Caki2 (cell line): ENCODE measurements at places on chromosomes 2 and 18.

GRCh38 chr2:177532567-177532966 is 140.0 kb downstream of the AGPS start:
- no peak for DNase-seq

DNA sequence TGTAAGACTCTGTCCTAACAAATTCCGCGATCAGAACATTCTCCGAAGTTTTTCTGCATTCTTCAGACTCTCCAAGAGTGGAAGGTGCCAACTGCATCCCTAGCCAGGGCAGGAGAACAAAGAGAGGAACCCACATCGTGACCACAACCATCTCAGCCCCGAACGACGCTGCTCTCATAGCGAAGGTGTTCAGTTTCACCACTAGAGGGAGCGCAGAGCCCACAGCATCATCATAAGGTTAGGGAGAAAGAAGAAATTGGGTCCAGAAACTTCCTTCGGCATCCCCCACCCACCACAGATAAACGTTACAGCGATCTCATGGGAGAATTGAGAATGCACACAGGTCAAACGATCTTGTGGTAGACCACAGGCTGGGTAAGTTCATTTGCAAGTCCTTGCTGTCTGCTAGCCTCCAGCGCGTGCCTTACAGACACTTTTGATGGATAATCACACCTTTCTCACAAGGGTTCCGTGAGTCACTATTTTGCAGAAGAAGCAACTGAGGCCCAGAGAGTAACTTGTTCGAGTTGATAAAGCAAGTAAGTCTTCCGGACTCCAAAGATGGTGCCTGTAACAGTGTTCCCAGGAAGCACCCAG is 53.7 kb upstream of the ARL4C start:
- DNase-seq, result peak; percentile 67

- DNase-seq, result peak; percentile 41
Measured at GRCh38 chr2:191637182-191638078, 40.5 kb upstream of the NABP1 start.

- DNase-seq, result peak; percentile 86
Measured at GRCh38 chr2:893311-893710, 57.3 kb upstream of the SNTG2 start.

DNA sequence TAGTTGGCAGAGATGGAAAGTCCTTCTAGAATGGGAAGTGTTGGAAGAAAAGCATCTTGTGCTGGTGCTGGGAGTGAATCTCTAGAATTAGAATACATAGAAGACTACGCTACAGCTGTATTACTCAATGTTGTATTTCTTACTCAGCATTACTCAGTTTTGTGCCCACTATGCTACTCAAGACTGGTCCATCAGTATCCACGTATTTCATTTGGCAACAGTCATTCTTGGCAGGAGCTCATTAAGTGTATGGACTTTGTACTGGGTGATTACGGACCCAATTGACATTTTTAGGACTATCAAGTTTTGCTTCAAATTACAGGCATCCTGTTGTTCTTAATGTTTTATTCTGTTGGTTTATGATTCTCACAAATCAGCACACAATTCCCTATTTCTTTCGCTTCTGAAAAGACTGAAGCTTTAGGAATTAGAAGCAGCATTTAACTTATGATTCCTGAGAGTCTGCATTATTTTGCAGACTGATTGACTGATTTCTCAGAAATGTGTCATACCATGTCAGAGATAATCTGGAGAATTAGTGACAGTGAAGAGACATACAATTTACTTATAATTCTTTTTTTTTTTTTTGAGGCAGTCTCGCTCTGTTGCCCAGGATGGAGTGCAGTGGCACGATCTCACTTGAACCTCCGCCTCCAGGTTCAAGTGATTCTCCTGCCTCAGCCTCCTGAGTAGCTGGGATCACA is 136.9 kb downstream of the MYO3B start:
- no peak for DNase-seq

GRCh38 chr2:96819128-96819875 is 3.2 kb downstream of the CNNM3 start:
- no peak for DNase-seq
